Esophagus muscularis mucosa (tissue), 4 donors: ENCODE measurements at places on chromosomes 12 and 14.
A peak's percentile ranks its signal among the peaks of the same experiment; 100 is the strongest.

DNA sequence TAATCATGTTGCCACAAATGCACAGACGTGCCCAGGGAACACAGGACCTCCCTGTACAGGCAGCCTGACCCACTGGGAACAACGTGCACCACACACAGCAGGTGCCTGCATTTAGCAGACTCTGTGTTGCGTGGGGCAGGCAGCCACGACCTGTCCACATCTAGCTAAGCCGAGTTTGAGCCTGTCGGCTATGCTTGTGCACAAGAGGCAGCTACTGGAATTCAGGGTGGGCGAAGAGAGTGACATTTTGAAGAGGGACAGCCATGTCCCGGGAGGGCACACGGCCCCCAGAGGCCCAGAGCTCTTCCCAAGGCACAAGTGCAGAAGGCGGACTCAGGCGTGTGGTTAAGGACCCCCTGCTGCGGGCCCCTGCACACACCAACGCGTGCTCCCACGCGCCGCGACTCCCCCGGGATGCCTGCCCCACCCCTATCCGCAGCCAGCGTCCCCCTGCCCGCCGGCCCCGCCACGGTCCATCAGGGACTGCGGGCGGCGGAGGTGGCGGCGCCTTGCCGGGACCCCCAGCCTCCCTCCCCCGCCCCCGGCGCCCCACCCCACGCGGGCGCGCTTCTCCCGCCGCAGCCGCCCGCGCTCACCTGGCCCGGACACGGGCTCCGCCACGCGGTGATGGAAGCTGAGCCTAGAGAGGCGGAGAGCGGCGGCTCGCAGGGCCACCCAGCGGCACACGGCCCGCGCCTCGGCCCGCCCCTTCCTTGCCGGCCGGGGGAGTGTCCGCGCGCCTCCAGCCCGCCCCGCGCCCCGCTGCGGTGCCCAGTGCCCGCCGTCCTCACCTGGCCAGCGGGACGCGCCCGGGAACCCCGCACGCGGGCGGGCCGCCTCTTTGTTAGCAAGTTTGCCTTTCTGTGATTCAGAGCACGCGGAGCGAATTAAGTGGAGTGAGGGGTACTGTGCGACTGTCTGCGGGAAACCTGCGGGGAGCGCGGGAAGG lies 125.3 kb upstream of the PRMT8 start:
- DNase-seq: no peak

DNA sequence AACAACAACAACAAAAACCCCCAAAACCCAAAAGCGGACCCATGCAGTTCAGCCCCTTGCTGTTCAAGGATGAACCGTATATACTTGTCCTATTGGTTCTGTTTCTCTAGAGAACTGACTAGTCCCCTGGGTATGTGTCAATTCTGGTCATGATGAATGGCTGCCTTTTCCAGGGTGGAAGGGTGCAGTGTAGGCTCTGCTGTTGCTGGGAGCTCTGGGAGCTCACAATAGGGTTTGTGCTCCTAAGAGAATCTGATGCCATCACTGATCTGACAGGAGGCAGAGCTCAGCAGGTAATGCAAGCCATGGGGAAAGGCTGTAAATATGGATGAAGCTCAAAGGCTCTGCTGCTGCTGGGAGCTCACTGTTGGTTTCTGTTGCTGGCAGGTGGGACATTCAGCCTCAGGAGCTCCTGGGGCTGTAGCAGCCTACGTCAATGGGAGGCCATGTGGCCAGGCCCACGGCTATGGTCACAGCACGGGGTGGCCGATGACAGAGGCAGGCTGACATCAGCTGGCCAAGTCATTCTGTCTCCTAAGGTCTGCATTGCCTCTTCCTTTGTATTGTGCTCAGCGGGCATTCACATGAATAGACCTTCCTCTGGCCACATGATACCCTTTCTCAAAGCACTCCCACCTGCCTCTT lies 37.9 kb downstream of the DLK1 start:
- no peak for DNase-seq

DNA sequence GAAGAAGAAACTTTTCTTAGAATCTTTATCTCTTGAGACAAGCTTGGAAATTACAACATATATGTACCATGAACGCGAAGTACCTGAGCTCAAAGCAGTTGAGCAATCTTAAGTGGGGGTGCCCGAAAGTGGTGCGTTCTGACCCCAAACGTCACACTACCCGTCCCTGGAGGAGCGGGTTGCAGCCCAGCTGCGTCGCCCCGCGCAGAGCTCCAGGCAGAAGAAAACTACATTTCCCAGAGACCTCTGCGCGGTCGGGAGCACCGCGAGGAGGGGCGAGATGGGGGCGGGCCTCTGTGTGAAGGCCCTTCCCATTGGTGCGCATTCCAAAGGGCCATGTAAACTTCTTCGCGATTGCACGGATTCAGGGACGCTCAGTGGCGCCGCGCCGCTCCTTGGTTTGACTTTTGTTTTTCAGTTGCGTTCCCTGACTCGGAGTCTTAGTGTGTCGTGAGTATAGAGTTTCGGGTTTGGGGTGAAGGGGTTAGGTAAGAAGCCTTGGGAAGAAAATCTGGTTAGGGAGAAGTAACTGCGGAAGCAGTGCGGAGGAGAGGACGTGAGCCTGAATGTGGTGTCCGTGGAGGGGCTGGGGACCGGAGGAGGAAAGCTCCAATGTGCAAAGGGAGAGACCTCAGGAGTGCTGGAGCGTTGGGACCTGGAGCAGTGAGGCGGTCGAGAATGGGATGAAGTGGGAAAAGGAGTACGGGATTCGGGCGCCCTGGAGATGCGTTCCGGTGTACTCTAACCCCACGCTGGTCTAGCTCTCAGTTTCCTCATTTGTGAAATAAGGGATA lies at the start of gene CCDC77:
Gene CCDC77 (plus strand): TSS at position 410 of the 794 bp plus-strand sequence. CDS start 7,740 bp downstream, outside the sequence.
- DNase-seq: peak; percentile 98

GRCh38 chr14:90136904-90137303 lies 75.1 kb downstream of the KCNK13 start:
- no peak for DNase-seq

DNA sequence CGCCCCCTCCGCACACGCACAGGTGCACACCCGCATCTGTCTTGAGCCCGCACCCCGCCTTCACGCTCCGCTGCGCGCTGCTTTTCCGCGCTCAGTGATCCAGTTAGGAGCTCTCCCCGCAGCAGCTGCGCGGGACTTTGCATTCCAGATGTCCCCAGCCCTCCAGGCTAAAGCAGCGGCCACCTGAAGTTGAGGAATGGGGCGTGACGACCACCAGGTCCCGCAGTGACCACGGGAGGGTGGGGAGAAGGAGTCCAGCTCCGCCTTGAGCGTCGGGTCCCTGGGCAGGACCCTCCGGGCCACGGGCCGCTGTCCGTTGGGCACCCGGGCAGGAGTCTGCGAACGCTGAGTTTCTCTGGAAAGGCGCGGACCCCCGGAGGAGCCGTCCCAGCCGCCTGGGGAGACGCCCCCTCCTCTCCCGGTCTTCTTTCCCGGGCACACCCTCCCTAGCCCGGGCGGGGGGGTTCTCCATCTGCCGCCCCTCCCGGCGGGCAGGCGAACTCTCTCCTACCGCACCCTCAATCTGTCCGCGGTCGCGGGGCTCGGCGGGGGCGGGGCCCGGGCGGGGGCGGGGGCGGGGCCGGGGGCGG lies 334 bp upstream of the TMEM132C start:
- no peak for DNase-seq

DNA sequence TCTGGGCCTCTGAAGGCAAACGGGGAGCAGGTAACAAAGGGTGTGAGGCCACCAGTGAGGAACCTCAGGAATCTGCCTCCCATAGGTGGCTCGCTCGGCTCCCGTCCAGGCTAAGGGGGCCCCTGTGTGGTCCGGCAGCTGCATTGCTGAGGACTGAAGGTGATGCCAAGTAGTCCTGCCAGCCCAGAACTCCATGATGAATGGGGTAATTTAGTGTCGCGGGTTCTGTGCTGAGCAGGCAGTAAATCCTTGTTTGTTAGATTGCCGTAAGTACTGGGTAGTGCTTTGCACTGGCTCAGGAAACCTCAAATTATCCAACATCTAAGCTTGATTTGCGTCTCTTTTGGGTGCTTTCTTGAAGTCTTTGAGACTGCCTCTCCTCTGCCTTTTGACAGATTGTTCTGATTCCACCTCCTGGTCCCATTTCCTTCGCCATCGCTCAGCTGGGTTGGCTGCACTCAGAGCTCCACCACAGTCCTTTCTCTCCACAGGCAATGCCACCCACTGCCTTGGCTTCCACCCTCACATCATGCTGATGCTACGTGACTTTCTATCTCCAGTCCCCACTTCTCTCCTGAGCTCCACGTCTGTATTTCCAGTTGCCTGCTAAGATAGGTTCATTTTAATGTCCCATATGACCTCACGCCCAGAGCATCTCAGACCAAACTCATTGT lies 392.0 kb downstream of the FUT8 start:
- DNase-seq: no peak

GRCh38 chr14:79136071-79137044 lies 966.2 kb downstream of the NRXN3 start:
- DNase-seq: no peak

DNA sequence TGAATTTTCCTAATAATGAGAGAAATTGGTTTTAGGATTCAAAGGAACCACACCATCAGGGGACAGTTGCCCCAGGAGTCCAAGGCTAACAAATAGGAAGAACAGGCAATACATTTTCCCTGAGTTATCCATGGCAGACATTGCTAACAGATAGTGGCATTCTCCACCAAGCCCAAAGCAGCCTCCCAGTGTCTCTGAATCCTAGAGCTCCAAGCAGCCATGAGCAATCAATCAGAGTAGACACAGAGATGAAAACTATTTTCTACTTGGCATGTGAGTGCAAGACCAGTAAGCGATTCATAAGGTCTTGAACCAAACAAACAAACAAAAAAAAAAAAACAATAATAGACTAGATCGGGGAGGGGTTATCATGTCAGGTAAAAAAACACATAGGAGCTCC lies 515.7 kb downstream of the MED13L start:
- no peak for DNase-seq

GRCh38 chr12:29396774-29397173 lies 15.8 kb upstream of the ERGIC2 start:
- DNase-seq: no peak

DNA sequence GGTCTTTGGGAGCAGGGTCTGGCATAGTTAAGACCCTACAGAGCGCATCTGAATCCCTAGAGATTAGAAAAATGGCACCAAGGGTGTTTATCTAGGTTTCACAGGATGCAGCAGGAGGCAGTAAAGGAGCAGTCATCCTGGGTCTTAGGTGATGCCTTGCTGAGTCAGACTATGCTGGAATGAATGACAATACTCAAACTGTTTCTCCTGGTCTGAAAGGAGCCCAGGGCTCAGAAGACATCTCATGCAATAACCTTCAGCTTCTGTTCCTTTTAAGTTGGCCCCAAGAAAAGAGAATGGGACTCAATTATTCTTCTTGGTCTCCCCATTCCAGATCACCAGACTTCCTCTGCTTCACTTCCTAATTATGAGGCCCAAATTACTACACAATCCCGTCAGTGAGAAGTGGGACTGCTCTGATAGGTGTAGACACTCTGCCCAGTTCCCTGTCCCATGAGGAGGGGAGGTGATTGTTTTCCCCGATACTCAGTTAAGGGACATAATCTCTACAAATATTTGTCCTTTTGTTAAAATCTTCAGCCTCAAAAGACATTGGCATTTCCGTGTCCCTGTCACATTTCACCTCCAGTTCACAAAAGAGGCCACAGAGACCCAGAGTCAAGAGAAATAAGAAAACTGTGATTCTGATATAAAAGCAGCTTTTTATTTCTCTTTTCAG lies 14.8 kb upstream of the APOF start:
- no peak for DNase-seq

DNA sequence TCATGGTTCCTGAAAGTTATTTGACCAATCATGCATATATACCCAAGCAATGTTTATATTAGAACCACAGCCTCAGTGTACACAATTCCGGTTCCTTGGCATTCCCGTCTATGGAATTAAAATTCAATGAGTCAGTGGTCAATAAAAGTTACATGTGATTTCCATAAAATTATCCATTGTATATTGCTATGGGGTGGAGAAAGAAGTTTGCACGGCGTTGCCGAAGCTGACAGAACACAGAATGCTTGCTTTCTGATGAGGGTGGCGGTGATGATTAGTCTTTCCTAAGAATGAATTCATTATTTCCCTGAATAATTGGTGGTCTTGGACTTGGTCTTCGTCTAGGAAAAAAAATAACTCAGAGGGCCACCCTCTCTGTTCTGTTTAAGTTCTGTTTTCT lies 214.1 kb downstream of the ANO2 start:
- no peak for DNase-seq

GRCh38 chr14:81819344-81819743 lies 285.7 kb upstream of the SEL1L start:
- DNase-seq: no peak

DNA sequence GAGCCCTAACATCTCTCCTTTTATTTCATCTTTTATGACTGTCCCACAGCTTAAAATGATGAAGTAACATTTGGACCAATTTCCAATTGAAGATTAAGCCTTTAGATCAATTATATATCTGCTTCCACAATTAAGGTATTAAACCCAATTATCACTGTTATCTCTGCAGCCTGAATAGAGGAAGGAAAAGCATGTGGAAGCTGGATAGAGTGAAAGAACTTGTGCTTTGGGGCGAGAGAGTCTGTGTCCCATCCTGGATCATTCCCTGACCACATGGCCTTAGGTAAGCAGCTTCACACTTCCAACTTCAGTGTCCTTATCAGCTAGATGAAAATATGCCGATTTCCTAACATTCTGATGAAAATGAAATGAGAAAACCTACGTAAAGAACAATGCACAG lies 61.4 kb upstream of the TSPAN8 start:
- no peak for DNase-seq

- DNase-seq: no peak
Observed at GRCh38 chr12:52584156-52584682, 10.6 kb upstream of the KRT74 start.

GRCh38 chr14:71651228-71651627 lies 281.0 kb upstream of the RGS6 start:
- DNase-seq: no peak

DNA sequence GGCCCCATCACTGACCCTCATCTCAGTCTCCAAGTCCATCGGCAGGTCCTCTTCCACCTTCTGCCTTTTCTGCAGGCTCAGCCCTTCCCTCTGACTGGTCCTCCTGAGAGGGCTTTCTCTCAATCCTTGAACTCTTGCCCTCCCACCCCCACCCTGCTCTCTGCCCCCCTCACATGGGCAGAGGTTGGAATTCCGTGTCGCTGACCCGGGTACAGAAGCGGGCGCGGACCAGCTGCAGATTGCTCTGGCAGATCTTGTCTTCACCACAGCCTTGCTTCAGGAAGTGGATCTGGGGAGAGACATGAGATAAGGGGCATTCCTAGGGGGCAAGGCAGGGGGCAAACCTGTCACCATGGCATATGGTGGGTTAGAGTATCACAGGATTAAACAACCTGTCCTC lies 12.4 kb downstream of the ITGA7 start:
- DNase-seq: no peak

- no peak for DNase-seq
Observed at GRCh38 chr14:59101476-59101875, 87.0 kb upstream of the DAAM1 start.

GRCh38 chr12:43337571-43338444 lies 214.2 kb downstream of the ADAMTS20 start:
- no peak for DNase-seq

- DNase-seq: no peak
Observed at GRCh38 chr14:25944020-25944419, 653.8 kb downstream of the NOVA1 start.
